ENCODE measurements at places on chromosomes 7 and 10.

GRCh38 chr10:23614483-23614882, 175.6 kb downstream of the OTUD1 start:
- no peak for DNase-seq

GRCh38 chr10:85781404-85781803, 585.2 kb downstream of the GRID1 start:
- DNase-seq: no peak

DNA sequence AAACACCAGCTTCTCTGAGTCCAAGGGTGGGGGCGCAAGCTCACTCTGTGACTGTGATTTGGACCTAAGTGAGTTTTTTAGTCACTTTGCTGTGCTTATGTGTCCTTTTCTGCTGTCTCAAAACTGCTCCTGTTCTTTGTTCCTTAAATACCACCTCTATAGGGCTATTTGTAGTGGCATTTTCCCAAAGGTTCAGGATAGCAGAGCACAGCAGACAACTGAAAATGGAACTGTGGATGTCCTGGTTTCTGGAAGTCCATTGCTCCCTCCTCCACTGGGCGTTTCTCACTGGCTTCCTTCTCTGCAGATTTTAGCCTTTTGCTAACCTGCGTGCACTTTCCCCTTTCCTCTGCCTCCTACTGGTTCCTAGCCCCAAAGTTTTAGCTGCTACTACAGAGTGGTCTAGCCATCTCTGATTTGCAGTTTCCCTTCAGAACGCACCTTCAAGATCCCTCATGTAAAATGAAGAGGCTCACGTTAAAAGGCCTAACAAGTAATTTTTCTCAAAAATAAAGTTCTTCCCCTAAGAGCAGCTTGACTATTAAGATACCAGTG, 25.6 kb downstream of the BLVRA start:
- DNase-seq: no peak

DNA sequence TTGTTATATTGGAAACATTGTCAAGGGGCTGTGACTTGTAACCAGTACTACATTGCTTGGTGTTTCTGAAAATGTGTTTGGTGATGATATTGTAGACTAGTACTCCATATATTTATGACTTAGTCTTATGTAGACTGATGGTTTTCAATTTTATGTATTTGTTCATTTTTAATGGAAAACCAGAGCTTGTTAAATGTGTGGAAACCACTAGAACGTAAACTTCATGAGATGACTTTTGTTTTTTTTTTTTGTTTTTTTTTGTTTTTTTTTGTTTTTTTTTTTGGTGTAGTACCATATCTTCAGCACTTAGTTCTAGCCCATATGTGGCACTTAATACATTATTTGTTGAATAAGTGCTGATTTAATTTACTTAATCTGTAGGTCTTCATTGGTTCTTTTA, 518.6 kb downstream of the AUTS2 start:
- no peak for DNase-seq

DNA sequence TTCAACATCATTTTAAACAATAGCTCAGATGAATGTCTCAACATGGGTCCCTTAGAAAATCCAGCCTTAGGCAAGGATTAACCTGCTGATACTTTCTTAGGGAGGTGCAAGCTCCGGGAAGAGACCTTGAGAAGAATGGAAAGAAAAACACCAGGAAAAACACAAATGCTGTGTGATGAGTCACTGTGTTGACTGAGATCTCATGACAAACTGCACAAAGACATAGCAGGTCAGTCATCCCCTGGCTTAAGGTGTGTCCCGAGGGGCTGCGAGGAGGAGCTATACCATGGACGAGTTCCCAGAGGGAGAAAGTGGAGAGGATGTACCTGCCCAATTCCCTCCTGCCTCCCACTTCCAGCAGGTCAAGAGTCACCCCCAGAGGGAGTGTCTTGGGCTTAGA, 98.0 kb downstream of the TEX36 start:
- DNase-seq: no peak
